ENCODE measurements at places on chromosomes 12 and 14. TPM values are rescaled to one million over a fixed set of nuclear protein-coding genes. Genes with fewer than 3 reads are reported as not detected.

GRCh38 chr14:38065106-38065762, 142.5 kb upstream of the SSTR1 start:
- H3K27ac ChIP-seq: no peak overlapping the region
- no peaks in the 10 kb centered on the region for H3K27me3 ChIP-seq
- H3K4me3 ChIP-seq: no peak overlapping the region
- H3K4me1 ChIP-seq: no peaks in the 10 kb centered on the region
- H3K36me3 ChIP-seq: no peaks in the 10 kb centered on the region

DNA sequence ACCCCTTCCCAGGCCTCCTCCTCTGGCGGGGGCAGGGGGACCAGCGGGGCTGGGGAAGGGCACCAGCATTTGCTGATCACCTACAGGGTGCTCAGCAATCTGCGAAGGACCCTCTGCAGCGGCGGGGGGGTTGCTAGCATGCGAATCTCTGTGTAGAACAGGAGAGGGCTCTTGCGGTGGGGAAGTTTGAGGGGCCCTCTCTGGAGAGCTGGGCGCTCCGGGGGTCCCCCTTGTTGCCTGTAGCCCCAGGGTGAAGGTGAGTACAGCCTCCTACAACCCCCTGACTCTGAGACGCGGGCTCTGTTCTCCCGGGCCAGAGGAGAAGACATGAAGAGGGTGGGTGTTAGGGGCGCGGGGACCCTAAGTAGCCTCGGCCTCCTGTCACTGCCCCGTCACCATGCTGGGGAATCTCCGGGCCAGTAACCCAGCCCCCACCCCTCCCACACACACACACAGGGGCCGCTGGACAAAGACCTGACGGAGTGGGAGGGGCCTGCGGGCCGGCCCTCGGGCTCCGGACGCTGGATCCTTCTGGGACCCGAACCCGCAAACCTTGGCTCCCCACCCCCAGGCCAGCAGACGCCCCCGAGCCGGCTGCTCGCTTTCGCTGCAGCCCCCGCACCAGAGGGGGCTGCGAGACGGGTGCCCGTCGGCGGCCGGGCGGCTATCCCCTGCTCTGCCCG, 734 bp downstream of the FIGNL2 start:
- H3K27ac ChIP-seq: no peak overlapping the region
- H3K4me3 ChIP-seq: peak overlapping the region; percentile 69
- no peaks in the 10 kb centered on the region for H3K36me3 ChIP-seq
- H3K4me1 ChIP-seq: peaks cover 22% of the 10 kb centered on the region

- H3K27me3 ChIP-seq: no peaks in the 10 kb centered on the region
- no peaks in the 10 kb centered on the region for H3K36me3 ChIP-seq
- peaks cover 2% of the 10 kb centered on the region for H3K4me1 ChIP-seq
- H3K27ac ChIP-seq: no peak overlapping the region
Observed at GRCh38 chr12:62785941-62786559, 148.9 kb downstream of the PPM1H start.

GRCh38 chr12:119624966-119625365, 31.4 kb downstream of the TMEM233 start:
- H3K4me3 ChIP-seq: no peak overlapping the region
- DNase-seq: no peak
- H3K36me3 ChIP-seq: no peaks in the 10 kb centered on the region
- H3K27ac ChIP-seq: no peak overlapping the region
- H3K4me1 ChIP-seq: no peaks in the 10 kb centered on the region

- H3K36me3 ChIP-seq: no peaks in the 10 kb centered on the region
- H3K27me3 ChIP-seq: no peaks in the 10 kb centered on the region
- no peaks in the 10 kb centered on the region for H3K4me1 ChIP-seq
- H3K4me3 ChIP-seq: no peak overlapping the region
- no peak overlapping the region for H3K27ac ChIP-seq
Observed at GRCh38 chr14:32303865-32304264, 25.2 kb upstream of the AKAP6 start.

GRCh38 chr14:58541633-58542022, 96.1 kb upstream of the DACT1 start:
- H3K4me1 ChIP-seq: peaks cover 27% of the 10 kb centered on the region
- H3K36me3 ChIP-seq: no peaks in the 10 kb centered on the region
- no peak for DNase-seq
- H3K4me3 ChIP-seq: no peak overlapping the region

- no peak for DNase-seq
- H3K27ac ChIP-seq: no peak overlapping the region
- H3K36me3 ChIP-seq: no peaks in the 10 kb centered on the region
- no peak overlapping the region for H3K4me3 ChIP-seq
Observed at GRCh38 chr12:55068416-55069010, 48.7 kb downstream of the NEUROD4 start.

DNA sequence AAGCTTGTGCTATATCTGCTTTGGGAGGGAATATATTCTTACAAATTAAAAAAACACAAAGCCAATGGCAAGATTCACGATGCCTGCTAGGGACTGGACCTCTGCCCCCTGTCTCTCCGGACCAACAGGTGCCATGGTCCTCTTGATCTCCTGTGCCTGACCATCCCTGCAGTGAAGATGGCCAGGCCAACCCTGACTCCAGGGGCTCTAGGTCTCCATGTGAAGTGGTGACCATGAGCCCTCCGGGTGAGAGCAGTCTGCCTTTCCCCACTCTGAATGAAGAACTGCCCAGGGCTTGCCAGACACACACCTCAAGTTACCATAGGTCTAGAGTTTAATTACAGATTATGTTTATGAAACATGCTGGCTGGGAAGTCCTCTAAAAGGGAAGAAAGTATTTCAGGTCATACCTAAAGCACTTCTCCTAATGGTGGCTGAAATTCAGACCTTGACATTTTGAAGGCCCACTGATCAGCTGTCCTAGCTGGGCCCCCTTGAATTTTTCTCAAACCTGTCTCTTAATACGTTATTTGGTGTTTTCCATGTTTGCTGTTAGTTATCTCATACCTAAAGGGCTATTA, 1.4 kb downstream of the ARHGDIB start:
- no peaks in the 10 kb centered on the region for H3K27me3 ChIP-seq
- H3K36me3 ChIP-seq: no peaks in the 10 kb centered on the region
- H3K27ac ChIP-seq: peak overlapping the region; percentile 3
- peaks cover 23% of the 10 kb centered on the region for H3K4me1 ChIP-seq
- H3K4me3 ChIP-seq: peak overlapping the region; percentile 73

GRCh38 chr12:121789800-121790728, 3.4 kb downstream of the RHOF start:
- H3K4me3 ChIP-seq: peak overlapping the region; percentile 20
- no peak for DNase-seq
- no peaks in the 10 kb centered on the region for H3K27me3 ChIP-seq
- peaks cover 13% of the 10 kb centered on the region for H3K4me1 ChIP-seq
- H3K36me3 ChIP-seq: no peaks in the 10 kb centered on the region

DNA sequence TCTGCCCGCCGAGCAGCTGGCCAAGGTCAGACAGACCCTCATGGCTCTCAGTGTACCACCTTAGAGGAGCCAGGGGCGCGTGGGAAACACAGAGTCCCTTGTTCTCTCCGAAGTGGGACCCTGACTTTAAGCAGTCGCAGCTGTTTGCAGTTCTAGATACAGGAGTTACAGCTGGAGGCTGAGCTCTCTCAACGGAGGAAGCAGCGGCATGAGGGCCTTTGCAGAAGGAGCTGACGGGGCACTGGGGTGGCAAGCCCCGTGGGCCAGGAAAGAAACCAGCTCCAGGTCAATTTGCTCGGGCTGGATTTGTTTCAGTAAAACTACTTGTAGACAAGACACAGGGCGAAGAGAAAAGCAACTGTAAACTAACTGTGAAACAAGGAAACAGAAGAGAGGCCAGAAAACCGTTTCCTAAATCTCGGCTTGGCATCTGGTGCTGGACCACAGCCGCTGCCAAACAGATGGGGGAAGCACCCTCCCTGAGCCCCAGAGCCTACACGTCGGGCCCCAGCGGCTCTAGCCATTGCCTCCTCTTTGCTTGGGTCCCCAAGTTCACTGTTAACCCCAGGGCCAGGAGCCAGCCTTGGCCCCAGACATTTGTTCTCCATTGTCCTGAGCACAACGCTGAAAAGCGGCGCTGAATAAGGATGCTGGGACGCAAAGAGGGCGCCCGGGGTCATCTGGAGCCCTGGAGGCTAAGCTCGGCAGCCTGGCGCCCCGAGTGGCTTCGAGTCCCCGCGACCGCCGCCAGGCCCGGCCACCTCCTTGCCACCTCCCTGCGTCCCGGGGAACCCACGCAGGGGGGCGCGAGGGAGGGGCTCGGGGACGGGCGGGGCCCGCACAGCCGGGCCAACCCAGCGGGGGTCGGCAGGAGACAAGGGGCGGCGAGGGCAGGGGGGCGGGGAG, 914 bp upstream of the PACS2 start:
- no peaks in the 10 kb centered on the region for H3K36me3 ChIP-seq
- DNase-seq: no peak
- no peaks in the 10 kb centered on the region for H3K27me3 ChIP-seq
- H3K4me1 ChIP-seq: peaks cover 22% of the 10 kb centered on the region
- H3K27ac ChIP-seq: peak overlapping the region; percentile 62
- peak overlapping the region; percentile 97 for H3K4me3 ChIP-seq

DNA sequence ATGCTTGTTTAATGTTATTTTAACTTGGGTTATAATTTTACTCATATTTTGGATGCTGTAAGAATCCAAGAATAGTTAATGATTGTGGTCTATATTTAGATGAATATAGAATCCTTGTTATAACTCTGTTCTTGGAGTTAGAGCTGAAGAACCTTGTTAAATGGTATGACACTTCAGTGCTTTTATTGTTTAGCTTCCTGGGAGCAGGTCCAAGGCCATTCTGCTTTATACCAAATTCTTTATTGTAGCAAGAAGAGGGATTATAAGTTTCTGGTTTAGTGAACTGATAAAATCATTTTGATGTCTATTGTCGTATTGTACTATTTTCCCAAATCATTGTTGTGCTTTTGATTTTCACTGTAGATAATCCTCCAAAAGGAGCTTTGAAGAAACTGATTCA, 69.4 kb downstream of the MIA2 start:
- peaks cover 7% of the 10 kb centered on the region for H3K36me3 ChIP-seq
- H3K27ac ChIP-seq: no peak overlapping the region
- no peak for DNase-seq

GRCh38 chr14:102798926-102799325, 21.7 kb downstream of the TRAF3 start:
- H3K27me3 ChIP-seq: no peaks in the 10 kb centered on the region
- H3K36me3 ChIP-seq: no peaks in the 10 kb centered on the region
- no peak for DNase-seq
- H3K4me3 ChIP-seq: no peak overlapping the region
- H3K4me1 ChIP-seq: peaks cover 17% of the 10 kb centered on the region

- H3K36me3 ChIP-seq: no peaks in the 10 kb centered on the region
- no peak overlapping the region for H3K27ac ChIP-seq
- H3K27me3 ChIP-seq: no peaks in the 10 kb centered on the region
Observed at GRCh38 chr12:52821826-52822660, 8.1 kb upstream of the KRT4 start.

- DNase-seq: no peak
- H3K4me3 ChIP-seq: no peak overlapping the region
- H3K27me3 ChIP-seq: no peaks in the 10 kb centered on the region
- H3K27ac ChIP-seq: no peak overlapping the region
- no peaks in the 10 kb centered on the region for H3K36me3 ChIP-seq
Observed at GRCh38 chr12:5921966-5922899, 22.8 kb downstream of the ANO2 start.

- H3K27me3 ChIP-seq: no peaks in the 10 kb centered on the region
- H3K4me3 ChIP-seq: no peak overlapping the region
- H3K36me3 ChIP-seq: no peaks in the 10 kb centered on the region
Observed at GRCh38 chr14:75824318-75824717, 157.5 kb downstream of the TGFB3 start.

GPD1 gene
- 5.0 TPM for total RNA-seq

PRR4 gene
- 22.7 TPM for total RNA-seq

LRRIQ1 gene
- total RNA-seq: 0.42 TPM

PRKCH gene
- total RNA-seq: 73.6 TPM

SIX1 gene
- 2.6 TPM for total RNA-seq

TAS2R50 gene
- 1.5 TPM for total RNA-seq

DDN gene
- total RNA-seq: not detected

Measured in thoracic aorta (tissue), 2 donors.